ENCODE measurements at places on chromosomes 1 and 21.

- no peak for DNase-seq
Measured at GRCh38 chr1:246776923-246777322, 52.7 kb downstream of the SCCPDH start.

DNA sequence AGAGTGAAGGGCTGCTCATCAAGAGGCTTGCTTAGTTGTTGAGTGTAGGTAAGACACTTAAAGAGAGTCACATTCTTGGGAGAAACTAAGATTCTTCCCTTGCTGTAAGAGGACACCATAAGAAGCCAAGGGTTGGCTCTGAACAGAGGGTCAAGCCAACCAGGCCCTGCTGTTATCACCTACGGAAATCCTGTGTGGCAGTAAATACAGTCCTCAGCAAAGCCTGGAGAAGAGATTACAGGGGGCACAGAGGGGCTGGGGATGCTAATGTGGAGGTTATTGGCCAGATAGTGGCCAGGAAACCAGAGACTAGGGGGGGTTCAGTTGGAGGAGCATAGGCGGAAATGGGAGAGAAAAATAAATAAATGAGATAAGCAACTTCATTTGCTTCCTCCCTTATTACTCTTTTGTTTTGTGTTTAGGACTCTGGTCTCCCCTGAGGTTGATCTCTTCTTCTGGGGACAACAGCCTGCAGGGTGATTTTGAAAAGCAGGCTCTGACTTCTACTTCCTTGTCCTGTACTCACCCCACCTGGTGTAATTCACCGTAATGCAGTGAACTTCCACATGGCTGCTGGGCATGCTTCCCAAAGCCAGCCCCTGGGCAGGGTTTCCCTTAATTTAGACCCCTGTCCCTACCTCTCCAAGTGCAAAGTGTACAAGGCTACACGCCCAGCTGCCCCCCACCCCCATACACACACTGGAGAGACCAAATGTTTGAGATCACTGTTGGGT lies 40.9 kb downstream of the MTARC1 start:
- DNase-seq, result no peak

GRCh38 chr1:221993444-221993948 lies 251.6 kb upstream of the DUSP10 start:
- DNase-seq, result no peak

DNA sequence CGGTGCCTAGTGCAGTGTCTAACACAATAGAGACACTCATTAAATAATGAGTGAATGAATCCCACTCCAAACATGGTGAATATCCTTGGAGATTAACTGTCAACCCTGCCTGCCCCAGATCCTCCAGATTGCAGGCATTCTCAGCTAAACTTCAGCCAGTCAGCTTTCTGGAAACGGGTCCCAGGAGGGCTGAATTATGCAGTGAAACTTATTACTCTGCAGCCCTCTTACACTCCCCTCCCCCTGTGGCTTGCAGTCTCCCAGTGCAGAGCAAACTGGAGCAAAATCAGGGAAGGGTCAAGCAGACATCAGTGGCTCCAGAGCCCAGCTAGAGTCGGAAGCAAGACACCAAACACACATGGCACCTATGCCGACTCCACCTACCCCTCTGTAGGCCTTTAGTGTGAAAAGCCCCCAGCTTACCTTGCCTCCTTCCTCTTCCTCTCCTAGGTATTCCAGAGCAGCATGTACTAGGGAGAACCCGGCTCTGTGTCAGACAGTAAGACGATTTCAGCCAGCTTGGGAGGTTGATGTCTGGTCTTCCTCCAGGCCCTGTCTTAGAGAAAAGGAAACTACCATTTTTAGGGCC lies 6.5 kb upstream of the RGS16 start:
- no peak for DNase-seq

DNA sequence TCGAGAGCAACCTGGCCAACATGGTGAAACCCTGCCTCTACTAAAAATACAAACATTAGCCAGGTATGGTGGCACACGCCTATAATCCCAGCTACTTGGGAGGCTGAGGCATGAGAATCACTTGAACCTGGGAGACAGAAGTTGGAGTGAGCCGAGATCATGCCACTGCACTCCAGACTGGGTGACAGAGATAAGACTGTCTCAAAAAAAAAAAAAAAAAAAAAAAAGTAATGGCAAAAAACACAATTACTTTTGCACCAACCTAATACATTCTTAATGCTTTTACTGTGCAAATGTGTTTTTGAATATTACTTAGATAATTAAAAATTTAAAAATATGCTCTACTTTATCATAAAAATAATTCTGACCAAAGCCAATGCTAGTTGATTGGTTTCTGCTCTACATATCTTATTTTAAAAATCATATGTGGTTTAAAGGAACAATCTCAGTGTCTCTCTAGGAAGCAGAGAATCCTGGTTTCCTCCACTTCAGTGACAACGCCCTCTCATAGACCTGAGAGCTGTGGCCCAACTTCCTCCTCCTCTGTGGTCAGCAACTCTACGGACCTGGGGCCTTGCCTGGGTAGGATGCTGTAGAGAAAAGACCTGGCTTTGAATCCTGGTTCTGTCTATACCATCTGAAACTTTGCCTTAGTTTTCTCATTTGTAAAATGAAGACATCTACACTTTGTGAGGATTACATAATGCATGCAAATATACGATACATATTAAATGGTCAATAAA lies 64.7 kb downstream of the TGFBR3 start:
- no peak for DNase-seq

Measured in NCI-H187 treated with DMSO at 0.1 percent for 48 hours (cell line).